ENCODE measurements at places on chromosomes 3 and 15. TPM values are rescaled to one million over a fixed set of nuclear protein-coding genes. Genes with fewer than 3 reads are reported as not detected.

The VWA5B2 gene
- 0.28 TPM for total RNA-seq

The POLR2H gene
- 15.6 TPM for total RNA-seq

The RNU5B-1 gene
- 36.6 TPM for total RNA-seq

The MELTF gene
- total RNA-seq: 0.87 TPM

The HHLA2 gene
- 0.41 TPM for total RNA-seq

The A4GNT gene
- not detected for total RNA-seq

The CKMT1A gene
- total RNA-seq: not detected

The DHFR2 gene
- total RNA-seq: 1.4 TPM

The SLCO2A1 gene
- not detected for total RNA-seq

The PLSCR5 gene
- total RNA-seq: not detected

The POTEB gene
- total RNA-seq: not detected

The TOMM70 gene
- 30.5 TPM for total RNA-seq

The LIPC gene
- total RNA-seq: 0.86 TPM

The CELSR3 gene
- total RNA-seq: 7.5 TPM

The PRR20G gene
- not detected for total RNA-seq

The DNAH12 gene
- 0.27 TPM for total RNA-seq

The GREM1 gene
- total RNA-seq: not detected

The EPHB3 gene
- not detected for total RNA-seq

The LNP1 gene
- total RNA-seq: 1.2 TPM

The ZNF445 gene
- total RNA-seq: 5.2 TPM

The GOLGA8T gene
- 0.19 TPM for total RNA-seq

The CADPS gene
- not detected for total RNA-seq

The EBLN2 gene
- total RNA-seq: 9.5 TPM

The FILIP1L gene
- total RNA-seq: 0.14 TPM

The SMAD6 gene
- total RNA-seq: 0.56 TPM

The AGBL1 gene
- not detected for total RNA-seq

The GALNT15 gene
- total RNA-seq: not detected

The SLC22A13 gene
- 0.44 TPM for total RNA-seq

The GOLGA6D gene
- total RNA-seq: 0.14 TPM

The ENTPD3 gene
- not detected for total RNA-seq

The CCR2 gene
- total RNA-seq: 0.67 TPM

The SOX2 gene
- total RNA-seq: not detected

The MGA gene
- total RNA-seq: 35.7 TPM

The TMCO5A gene
- not detected for total RNA-seq

The RHCG gene
- total RNA-seq: not detected

The NRG4 gene
- not detected for total RNA-seq

The C3orf20 gene
- 0.27 TPM for total RNA-seq

The RLBP1 gene
- not detected for total RNA-seq

All from CD8-positive, alpha-beta T cell (primary cell).